ENCODE measurements at places on chromosomes 13 and 19.

DNA sequence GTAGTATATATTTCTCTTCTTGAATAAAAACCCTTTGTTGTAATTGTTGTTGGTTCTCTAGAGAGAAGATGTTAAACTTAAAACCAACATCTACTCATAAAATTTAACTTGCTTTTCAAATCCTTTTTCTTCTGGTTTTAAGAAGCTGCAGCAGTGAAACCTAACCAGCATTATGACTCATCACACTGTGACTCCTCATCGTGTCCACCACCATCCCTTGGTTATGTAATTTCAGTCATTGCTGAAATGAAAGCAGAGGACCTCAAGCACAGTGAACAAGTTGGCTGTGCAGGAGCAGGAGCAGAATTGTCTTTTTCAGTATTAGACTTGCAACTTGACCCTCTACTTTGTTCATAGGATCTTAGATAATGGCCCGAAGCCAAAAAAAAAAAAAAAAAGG lies 64.9 kb upstream of the HTR2A start:
- DNase-seq, result no peak

- DNase-seq, result no peak
Observed at GRCh38 chr13:113963376-113963775, 10.5 kb downstream of the C13orf46 start.

DNA sequence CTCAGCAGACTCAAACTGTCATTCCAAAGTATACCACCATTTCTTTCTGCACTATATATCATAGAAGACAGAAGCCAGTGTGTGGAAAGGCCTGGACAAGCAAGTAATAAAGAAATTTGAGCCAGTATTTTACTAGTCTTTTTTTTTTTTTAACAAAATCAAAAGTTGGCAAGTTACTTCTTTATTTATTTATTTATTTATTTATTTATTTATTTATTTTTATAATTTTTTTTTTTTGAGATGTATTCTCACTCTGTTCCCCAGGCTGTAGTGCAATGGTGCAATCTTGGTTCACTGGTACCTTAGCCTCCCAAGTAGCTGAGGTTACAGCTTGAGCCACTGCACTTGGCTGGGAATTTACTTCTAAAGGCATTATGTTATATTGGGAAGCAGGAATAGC lies 25.3 kb downstream of the ZNF493 start:
- no peak for DNase-seq

DNA sequence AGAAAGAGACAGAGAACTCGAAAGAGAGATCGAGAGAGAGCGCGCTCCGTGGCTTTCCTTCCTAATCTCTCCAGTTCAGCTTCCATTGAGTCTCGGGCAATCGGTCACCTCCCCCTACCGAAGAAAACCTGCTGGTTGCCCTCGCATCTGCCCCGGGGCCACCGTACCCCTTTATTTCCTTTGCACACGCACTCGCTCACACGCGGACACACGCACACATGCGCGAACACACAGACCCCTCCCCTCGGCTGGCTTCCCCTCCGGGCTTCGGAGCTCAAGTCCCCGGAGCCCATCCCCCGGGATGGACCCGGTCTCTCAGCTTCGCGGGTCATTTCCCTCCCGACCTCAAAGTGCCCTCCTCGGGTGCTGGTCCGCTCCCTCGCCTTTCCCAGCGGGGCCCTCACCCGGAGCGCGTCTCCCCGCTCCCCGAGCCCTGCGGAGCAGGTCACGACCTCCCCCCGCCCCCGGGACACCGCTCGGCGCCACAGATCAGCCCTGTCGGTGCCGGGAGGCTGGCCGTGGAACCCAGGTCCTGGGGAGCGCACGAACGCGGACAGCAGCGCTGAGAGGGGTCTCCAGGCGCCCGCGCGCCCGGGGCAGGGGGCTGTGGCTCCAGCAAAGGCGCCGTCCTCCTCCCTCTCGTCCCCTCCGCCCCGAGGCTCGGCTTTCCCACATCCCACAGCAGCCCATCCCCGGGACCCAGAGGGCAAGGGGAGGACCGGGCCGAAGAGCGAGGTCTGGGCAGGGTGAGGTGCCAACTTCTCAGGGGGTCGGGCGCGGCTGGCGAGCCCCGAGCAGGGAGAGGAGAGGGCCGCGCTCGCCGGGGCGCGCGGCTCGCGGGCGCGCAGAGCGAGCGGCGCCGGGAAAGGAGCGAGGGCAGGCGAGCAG lies 1.8 kb downstream of the DACH1 start:
- DNase-seq, result no peak

DNA sequence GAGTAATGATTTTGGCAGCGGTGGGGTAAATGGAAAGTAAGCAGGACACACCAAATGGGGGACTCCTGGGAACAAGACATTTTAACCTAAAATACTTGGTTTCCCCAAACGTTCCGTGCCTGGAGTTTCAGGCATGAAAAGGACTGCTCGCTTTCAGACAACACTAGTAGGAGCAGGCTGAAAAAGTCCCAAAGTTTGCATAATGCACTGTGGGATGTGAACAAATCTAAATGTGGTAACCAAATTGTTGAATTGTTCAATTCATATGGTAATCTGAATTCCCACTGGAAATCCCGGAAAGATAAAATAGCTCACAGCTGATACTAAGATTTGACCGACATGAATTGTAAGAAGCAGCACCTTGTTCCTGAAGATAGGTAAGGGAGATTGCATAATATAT lies 467.2 kb upstream of the ARGLU1 start:
- no peak for DNase-seq

DNA sequence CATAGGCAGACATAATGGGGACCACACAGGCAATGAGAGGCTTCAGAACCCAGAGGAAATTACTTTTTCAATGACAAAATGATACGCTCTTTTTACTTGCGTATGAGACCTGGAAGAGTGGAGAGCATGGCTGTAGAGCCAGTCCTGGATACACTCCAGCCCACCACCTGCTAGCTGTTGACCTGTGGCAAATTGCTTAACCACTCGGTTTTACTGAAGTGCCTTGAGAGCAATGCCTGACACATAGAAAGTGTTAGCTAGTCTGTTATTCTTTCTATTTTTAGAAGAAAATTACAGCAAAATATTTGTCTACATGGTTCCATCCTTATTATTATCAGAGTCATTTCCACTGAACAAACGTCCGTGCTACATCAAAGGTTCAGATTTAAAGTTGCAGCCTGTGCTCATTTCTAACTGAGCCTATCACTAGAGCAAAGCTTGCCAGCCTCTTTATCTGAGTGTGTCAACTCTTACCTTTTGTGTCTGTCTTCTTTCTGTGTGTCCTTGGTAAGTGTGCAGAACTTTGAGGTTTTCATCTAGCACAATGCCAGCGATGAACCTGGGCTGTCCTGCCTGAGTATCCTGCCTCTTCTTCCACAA lies 9.6 kb upstream of the GPR183 start:
- no peak for DNase-seq

GRCh38 chr13:97114651-97115050 lies 107.5 kb upstream of the MBNL2 start:
- DNase-seq, result no peak

GRCh38 chr19:43743059-43743458 lies 11.7 kb downstream of the SMG9 start:
- no peak for DNase-seq

- no peak for DNase-seq
Observed at GRCh38 chr19:6010107-6010506, 32.2 kb upstream of the RANBP3 start.

- no peak for DNase-seq
Observed at GRCh38 chr13:94583926-94584325, 12.0 kb downstream of the TGDS start.

DNA sequence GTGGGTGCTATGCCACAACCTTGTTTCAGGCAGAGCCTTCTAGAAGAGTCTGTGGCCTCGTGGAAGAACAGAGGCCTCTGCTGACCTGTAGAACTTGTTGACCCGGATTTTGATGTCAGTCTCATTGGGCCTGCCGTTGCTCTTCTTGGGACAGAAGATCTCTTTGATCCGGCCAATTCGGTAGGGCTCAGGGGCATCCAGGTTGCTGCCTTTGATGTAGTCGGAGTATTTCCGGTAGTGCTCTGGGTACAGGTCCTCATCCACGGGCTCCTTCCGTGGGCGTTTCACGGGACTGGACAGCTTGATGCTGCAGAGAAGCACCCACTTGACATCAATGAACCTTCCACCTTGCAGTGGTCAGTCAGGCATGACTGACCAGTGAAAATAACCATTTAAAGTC lies 24.0 kb upstream of the EIF3G start:
- no peak for DNase-seq

GRCh38 chr13:44905556-44905955 lies 83.7 kb downstream of the NUFIP1 start:
- no peak for DNase-seq

GRCh38 chr13:86882835-86883234 lies 788.3 kb upstream of the SLITRK5 start:
- DNase-seq, result no peak

DNA sequence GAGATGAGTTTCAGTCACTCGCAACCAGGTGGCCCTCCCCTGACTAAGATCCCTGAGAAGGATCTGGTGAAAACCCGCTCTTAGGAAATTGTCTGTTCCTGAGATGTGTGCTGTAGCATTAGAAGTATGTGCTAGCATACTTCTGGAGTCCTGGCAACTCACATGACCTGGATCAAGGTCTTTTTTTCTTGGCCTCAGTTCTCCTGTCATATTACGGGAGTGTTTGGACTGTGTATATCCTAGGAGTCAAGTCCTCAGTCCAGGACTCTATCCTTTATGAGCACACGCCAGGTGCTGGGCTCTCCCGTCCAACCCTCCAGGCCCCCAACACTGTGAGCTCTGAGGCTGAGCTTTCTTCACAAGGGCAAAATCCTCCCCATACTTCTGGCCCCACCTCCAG lies 156.4 kb downstream of the UQCRFS1 start:
- DNase-seq, result no peak

DNA sequence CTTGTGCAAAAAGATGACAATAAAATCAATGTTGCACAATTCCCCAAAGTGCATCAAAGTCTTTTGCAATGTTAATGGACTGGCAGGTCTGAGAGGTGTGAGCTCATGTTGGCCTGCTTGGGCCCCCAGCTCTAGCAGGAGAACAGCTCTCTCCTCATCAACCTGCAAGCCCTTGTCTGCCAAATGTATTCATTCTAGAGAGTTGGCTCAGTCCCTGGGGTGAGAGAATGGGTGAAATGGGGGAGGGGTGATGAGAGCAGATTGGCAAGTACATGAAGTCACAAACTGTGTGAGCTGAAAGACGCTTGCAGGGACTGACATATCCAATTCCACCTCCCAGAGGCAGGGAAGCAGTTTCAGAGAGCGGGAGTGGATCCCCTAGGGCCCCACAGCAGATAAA lies 465.1 kb upstream of the ZNF507 start:
- DNase-seq, result no peak

DNA sequence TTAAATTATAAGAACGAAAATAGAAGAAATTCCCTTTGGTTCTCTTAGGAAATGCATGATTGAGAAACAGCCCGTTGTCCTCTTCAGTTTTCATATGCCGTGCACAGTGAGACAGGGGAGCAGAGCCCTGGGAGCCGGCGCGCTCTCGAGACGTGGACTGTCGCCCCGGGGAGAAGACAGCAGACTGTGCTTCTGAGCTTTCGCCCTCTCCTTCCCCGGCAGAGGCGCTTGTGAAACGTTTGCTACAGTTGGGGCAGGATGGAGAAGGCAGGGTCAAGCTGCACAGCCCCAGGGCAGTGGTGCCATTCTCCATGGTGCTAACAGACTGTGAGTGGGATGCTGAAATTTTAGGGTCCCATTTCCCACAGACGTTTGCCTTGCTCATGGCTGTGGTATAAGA lies 192.2 kb upstream of the KL start:
- DNase-seq, result no peak

GRCh38 chr19:2416321-2417097 lies 10.9 kb downstream of the TIMM13 start:
- DNase-seq, result no peak

- no peak for DNase-seq
Observed at GRCh38 chr13:47279920-47280319, 383.1 kb upstream of the HTR2A start.

GRCh38 chr19:17209126-17210036 lies 5.8 kb upstream of the USE1 start:
- no peak for DNase-seq

DNA sequence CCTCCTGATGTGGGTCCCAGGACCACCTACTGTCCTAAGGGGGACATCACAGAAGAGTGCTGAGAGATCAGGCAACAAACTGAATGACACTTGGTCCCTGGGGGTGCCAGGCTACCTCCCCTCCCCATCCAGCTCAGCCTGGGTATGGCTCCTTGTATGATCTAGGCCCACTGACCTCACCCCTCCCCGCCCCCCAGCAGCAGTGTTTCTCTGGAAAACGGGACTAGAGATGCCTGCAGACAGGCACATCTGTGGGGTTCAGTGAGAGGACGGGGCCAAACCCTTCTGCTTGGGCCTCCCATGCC lies 9.3 kb downstream of the ACP4 start:
- no peak for DNase-seq

All from AG09319 (cell line).